ENCODE measurements at places on chromosomes 5 and 9.

GRCh38 chr9:115350548-115350947 is 232.6 kb upstream of the TNC start:
- no peak for DNase-seq

- DNase-seq, result no peak
Observed at GRCh38 chr9:107740088-107740980, 250.8 kb upstream of the KLF4 start.

DNA sequence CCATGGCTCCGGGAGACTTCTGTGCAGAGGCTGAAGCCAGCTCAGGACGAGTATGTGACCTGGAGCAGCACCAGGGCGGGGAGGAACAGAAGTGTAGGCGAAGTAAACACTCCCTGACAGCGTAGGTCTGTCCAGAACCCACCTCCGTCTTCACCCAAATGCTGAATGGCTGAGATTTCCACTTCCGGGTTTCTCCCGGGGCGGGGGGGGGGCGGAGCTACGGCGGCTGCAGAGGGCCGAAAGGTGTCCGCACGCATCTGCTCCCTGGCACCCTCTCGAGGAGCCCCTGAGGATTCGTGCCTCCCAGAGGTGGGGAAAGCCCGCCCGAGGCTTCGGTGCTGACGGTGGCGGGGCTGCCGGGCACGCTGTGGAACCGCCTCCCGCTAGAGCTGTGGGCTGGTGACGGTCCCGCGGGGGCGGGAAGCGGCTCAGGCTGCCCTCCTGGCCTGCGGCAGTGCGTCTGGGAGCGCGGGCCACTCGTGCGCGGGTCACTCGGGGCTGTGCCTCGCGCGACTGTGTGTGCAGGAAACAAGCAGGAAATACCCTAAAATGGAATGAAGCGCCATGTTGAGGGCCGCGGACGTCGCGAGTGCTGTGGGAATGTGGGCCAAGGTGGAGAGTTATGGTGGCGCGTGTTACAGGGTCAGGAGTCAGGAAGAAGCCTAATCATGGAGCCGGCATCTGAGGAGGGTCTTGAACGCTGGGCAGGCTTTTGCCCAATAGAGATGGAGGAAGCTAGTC is 1425.4 kb downstream of the FOXD4L5 start:
- no peak for DNase-seq

GRCh38 chr9:70747261-70747718 is 332.8 kb upstream of the KLF9 start:
- DNase-seq, result no peak

Data from eye (tissue), 1 donor.